AG08396 (cell line): ENCODE measurements at places on chromosomes 7 and 10.

- no peak for DNase-seq
These were observed 14.9 kb downstream of the KCNK18 start for GRCh38 chr10:117212176-117212575.

- no peak for DNase-seq
These were observed 7.6 kb upstream of the RAB11FIP2 start for GRCh38 chr10:118054383-118054782.

DNA sequence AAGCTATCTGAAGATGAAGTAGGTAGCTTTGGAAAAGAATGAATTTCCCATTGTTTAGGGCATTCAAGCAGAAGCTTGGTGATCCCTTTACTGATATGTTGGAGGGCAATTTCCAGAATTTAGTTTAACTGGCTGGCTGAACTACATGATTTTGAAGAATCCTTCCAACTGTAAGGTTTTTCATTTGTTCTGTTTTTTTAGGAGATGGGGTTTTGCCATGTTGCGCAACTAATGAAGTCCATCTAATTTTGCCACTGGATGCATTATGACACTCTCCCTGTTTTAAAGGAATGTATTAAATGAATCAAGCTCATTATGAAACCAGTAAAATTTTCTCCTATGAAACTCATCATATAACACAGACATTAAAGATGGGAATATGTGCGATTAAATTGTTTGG is 6.1 kb upstream of the DDX50 start:
- DNase-seq = no peak

- no peak for DNase-seq
These were observed 93.9 kb downstream of the ZNRF2 start for GRCh38 chr7:30378275-30378674.

- DNase-seq = no peak
These were observed 98.0 kb downstream of the MAD1L1 start for GRCh38 chr7:2134740-2135139.

- DNase-seq = peak; percentile 20
These were observed 120.2 kb upstream of the TMEM229A start for GRCh38 chr7:124152859-124153692.

DNA sequence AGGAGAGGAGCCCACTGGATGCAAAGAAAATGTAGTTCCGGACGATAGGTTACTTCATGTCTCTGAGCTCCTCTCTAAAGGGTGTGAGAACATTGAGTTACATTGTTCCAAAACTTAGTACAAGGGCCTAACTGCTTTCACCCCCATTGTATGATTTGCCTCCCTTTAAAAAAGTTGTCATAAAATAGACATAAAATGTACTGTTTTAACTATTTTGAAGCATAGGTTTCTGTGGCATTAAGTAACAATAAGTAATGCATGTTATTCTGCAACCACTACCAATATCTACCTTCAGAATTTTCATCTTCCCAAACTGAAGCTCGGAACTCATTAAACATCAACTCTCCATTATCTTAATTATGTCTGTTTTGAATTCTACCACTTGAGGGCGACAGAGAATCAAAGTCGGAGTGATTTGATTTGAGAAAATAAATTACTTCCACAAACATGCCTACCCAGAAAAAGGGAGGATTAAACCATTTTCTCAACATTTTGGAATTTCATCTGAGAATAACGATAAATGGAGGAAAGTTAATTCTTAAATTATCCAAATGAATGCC is 2.7 kb downstream of the IGFBP1 start:
- DNase-seq = peak; percentile 50

DNA sequence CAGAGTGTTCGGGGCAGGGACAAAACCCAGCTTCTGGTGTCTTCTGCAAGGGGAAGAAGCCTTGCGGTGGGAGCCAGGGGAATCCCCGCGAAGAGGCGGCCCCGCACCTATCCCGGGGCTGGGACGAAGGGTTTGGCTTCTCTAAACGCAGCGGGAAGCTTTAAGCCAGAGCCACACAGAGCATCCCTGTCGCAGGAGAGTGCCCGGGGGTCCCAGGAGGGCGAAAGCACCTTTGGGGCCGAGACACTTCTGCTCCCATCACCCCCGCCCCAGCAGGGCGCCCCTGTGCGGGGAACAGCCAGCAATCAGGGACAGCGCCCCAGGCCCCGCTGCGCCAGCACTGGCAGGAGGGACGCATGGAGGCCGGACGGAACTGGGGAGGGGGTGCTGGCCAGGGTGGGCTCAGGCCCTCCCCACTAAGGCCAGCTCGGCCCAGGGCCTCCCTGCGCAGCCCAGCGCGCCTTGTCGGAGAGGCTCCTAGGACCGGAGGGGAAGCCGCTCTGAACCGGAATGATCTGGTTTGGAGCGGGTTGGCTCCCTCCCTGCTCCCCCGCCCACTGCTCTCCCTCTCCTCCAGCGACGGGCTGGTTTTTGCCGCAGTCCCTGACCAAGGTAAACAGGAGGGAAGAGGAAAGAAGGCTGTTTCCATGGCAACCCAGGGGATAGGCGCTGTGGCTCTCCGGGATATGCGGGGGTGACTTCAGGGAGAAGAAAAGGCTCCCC is 63.9 kb downstream of the TMEM209 start:
- DNase-seq = peak; percentile 88

- DNase-seq = peak; percentile 39
These were observed 1.2 kb downstream of the PIP4K2A start for GRCh38 chr10:22712956-22713852.

GRCh38 chr10:103449208-103450144 is 2.7 kb downstream of the CALHM2 start:
- DNase-seq = no peak

- no peak for DNase-seq
These were observed 687.6 kb downstream of the AUTS2 start for GRCh38 chr7:70285854-70286253.

DNA sequence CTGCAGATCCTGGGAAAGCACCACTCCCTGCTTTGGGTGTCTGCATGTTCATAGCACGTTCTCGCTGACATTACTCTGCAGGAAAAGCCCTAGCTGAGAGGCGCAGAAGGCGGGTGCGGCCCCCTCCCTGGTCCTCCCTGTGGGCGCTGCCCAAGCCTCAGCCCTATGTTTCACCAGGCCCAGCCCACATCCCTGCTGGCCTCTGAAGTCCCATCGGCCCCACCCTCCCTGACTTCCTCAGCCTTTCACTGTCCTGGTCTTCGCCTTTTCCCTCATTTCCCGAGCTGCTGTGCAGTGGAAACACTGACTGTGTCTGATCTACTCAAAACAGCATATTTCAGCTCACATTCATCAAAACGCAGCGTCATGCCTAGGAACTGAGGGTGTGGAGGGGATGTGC is 36.3 kb upstream of the DIP2C start:
- DNase-seq = peak; percentile 26

DNA sequence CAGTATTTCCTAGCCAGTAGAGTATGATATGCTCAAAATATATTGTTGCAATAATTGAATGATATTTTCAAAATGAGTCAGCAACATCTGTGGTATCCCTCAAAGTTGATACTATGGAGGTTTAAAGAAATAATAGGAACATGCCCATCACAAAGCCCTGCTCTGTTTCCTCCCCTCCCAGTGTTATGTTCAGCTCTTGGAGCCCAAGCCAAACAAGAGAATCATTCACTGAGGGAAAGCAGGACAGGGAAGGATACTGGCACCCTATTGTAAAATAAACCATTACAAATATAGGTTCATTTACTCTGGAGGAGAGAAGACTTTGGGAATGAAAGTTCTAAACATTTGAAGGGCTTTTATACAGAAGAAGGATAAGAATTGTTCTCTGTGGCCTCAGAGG is 37.6 kb downstream of the SORCS3 start:
- DNase-seq = no peak

DNA sequence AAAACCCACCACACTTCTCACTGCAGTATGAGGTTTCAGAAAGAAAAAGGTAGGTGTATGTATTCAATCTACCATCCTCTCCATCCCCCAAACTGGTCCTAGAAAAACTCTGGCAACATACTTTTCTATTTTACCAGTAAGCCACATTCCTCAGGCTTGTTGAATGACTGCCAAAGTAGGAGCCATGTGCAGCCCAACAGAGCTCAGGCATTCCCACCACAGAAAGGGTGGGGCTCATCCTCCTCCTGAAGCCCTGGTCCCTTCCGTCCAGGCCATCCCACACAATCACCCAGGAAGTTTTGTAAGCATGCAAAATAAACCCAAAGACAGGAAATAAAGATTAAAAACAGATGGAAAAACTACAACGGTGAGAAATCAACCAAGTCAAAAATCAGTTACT is 57.2 kb downstream of the MAD1L1 start:
- peak; percentile 93 for DNase-seq

GRCh38 chr7:78746301-78746700 is 707.2 kb downstream of the MAGI2 start:
- DNase-seq = no peak
